Renal cortex interstitium (tissue), 15 donors: ENCODE measurements at places on chromosomes 3 and 15.

DNA sequence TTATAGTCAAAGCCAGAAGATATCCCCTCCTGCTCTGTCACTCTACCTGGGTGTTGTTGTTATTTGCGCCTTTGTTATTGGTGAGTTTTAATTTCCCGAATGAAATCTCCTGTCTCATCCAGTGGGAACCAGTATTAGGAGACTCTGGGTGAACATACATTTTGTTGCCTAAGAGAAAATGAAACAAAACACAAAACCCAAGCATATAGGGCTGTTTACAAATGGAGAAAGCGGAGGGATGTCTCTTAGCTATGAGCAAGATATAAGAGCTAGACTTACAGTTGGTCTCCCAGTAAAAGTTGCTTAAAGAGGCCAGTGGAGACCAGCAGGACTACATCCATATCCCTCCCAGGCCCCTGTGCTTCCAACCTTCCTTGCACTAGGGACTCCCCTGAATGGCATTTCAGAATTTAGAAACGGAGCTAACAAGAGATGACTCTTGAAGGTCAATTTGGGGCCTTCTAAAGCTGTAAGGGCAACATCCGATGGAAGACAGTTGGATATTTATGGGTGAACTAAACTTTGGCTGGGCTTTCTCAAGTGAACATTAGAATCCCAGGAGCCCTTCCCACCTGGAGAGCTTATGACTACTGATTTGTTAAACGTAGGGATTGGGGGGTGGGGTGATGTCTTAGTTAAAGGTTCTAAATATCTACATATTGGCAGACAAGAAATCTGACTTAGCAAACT is 2.7 kb downstream of the EOMES start:
- DNase-seq, result no peak

DNA sequence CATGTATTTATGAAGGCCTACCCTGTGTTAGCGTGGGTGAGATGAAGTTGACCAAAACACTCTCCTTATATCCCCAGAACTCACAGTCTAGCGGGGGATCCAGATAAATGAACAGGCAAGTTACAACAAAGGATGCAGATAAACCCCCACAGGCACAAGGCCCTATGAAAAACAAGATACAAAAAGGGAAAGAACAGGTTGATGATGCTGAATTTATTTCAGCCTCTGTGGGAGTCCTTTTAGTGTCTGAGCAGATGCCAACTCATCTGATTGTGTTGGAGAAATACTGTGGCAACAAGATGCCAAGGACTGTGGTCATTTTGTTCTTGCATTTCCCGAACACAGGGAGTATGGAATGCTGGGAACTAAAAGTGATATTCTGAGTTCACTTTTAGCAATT is 300.0 kb downstream of the CHST2 start:
- DNase-seq, result no peak

GRCh38 chr3:76940181-76940770 is 99.6 kb upstream of the ROBO2 start:
- no peak for DNase-seq

GRCh38 chr3:113696658-113697499 is 437 bp upstream of the USF3 start:
- peak; percentile 98 for DNase-seq

GRCh38 chr15:71752128-71752527 is 58.2 kb upstream of the NR2E3 start:
- no peak for DNase-seq
